ENCODE measurements at places on chromosomes 3 and 15.

GRCh38 chr15:91183596-91183995, 83.5 kb downstream of the SV2B start:
- DNase-seq, result no peak

GRCh38 chr3:190504354-190505125, 9.3 kb upstream of the IL1RAP start:
- DNase-seq, result no peak

DNA sequence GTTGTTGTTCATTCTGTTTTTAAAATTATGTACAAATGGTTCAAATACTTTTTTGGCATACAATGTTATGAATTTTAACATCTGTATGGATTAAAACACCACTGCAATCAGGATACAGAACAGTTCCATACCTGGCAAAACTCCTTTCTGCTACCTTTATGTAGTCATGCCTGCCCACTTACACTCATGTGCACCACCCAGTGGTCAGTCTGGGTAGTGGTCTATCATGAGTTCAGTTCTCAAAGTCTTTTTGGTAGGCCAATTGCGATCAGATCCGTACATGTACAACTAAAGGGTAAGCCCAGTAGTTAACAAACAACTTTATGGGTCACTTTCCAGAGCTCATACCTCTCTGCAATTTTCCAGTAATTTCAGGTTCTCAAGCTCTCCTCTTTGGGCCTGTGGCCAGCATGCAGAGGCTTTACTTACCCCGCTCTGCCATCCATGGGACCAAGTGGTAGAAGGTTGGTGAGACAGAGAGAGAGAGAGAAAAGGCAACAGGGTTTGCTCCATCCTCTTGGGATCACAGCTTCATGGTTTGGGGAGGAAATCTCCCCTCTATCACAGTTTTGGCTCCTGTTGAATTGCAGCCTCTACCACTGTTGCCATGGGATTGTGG, 63.9 kb upstream of the FAM98B start:
- peak; percentile 42 for DNase-seq

- DNase-seq, result no peak
Measured at GRCh38 chr3:15591928-15592327, 9.4 kb downstream of the HACL1 start.

- DNase-seq, result no peak
Measured at GRCh38 chr15:57149196-57149595, 227.1 kb upstream of the CGNL1 start.

- no peak for DNase-seq
Measured at GRCh38 chr3:177601152-177601551, 403.9 kb upstream of the TBL1XR1 start.

GRCh38 chr3:168884353-168884903, 779.1 kb downstream of the MECOM start:
- DNase-seq, result no peak

DNA sequence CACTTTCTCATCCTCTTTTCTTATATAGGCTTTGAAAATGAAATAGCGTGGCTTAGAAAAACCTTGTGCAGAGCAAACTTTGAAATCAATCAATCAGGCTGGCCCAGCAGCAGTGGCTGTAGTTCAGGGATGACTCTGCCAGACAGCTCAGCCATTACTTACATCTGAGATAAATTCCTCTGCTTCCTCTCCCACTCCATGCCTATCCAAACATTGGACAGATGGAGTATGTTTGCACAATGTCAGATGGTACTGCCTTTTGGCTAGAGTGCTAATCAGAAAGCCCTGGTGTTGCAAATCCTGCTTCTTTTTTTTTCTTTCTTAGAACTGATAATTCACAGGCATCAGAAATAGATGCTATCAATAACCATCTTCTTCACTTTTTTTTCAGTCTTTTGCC, 1065.1 kb downstream of the AGBL1 start:
- DNase-seq, result no peak

DNA sequence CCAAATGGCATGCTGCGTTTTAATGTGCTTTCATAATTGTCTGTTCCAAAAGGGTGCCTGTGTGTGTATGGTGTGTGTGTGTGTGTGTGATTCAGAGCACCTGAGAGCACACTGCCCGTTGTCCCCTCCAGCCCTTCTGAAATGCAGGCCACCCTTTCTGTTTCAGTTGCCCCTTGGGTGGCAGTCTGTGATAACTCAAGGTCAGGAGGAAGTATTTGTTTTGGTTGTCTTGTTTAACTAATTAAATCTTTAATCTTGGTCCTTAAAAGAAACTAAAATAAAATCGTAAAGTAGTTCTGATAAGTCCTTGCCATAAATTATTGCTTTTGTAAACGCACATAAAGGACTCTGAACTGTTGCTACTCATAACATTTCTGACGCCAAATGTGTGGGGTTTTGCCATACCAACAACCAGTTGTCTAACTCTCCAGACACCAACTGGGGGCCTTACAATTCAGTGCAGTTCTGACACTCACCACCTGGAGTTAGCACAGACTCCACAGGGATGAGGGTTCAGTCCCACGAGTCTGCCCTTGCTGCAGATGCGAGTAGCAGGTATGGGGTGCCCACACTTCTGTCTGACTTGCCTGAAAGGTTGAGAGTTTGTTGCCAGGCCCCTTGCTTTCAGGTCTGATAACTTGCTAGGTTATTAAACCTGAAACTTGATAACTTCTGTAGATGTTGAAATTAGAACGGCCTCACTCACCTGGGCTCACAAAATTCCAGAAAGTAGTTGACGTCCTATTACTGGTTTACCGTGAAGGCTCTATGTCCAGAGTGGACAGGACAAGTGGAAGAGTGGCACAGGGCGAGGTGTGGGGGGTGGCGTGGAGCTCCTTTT, 157.3 kb downstream of the IGF1R start:
- no peak for DNase-seq

- DNase-seq, result no peak
Measured at GRCh38 chr15:32784581-32784980, 66.8 kb downstream of the GREM1 start.

DNA sequence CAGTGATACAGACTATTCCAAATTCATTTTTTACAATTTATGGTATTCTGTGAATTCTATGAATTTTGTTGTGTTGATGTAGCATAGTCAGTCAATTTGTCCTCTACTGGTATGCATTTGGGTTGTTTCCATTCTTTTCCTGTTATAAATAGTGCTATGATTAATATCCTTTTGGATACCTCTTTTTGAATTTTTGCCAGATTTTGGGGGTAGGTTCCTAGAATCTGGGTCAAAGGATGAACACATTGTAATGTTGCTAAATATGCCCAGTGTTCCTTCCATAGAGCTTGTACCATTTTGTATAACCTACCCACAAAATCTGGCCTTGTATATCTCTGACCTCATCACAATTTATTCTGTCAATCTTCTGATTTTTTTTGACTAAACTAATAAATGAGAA, 44.4 kb upstream of the C3orf38 start:
- DNase-seq, result no peak

GRCh38 chr3:81432456-81432855, 329.0 kb downstream of the GBE1 start:
- no peak for DNase-seq

- no peak for DNase-seq
Measured at GRCh38 chr15:92580521-92580920, 75.1 kb downstream of the FAM174B start.

DNA sequence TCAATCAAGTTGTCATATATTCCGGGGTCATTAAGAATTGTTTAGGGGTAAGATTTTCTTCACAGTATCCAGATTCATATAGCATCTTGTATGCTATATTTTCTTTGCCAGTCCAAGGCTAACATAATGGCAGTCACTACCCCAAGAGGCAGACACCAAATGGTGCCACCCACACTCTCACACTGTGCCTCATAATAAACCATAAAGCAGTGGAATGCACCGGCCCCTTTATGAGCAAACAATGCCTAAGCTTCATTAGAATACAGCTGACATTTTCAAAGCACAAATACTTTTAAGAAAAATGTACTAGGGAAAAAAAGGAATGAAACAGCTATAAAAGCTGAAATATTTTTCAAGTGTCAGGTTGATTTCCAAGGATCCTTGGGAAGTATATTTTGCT, 121.6 kb downstream of the TFDP2 start:
- DNase-seq, result no peak

- no peak for DNase-seq
Measured at GRCh38 chr3:148710665-148711064, 13.0 kb downstream of the AGTR1 start.

DNA sequence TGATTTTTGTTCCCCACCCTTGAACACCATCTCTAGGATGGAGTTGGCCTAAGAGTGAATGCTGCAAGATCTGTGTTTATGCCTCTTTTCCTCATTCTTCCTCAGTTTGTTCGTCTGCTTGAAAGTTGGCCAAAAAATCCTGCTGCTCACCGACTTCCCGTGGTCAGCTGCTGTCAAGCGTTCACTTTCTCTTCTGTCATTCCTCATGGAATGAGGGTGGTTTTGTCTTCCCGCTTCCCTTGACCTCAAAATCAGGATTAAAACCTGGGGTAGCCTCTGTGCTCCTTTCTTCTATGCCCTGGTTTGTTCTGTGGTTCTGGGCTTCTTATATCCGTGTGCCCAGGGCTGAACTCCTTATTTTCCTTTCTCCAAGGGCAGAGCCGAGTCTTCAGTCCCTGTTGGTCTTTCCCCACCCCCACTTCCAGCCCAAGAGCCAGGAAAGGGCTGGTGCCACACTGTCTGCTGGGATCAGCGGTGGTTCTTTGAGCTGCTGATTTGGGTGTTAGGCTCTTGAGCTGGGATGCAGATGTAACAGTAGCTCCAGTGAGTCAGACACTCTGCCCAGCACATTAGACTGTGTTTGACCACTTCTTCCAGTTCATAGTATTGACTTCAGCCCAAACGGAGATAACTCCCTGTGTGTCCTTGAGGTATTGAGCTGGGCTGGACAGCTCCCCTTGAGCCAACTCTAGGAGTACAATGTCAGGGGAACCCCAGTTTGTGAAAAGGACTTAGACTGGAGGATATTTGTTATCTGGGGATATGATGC, 2.3 kb downstream of the SERF2 start:
- no peak for DNase-seq

- no peak for DNase-seq
Measured at GRCh38 chr3:169432708-169433432, 230.6 kb downstream of the MECOM start.

DNA sequence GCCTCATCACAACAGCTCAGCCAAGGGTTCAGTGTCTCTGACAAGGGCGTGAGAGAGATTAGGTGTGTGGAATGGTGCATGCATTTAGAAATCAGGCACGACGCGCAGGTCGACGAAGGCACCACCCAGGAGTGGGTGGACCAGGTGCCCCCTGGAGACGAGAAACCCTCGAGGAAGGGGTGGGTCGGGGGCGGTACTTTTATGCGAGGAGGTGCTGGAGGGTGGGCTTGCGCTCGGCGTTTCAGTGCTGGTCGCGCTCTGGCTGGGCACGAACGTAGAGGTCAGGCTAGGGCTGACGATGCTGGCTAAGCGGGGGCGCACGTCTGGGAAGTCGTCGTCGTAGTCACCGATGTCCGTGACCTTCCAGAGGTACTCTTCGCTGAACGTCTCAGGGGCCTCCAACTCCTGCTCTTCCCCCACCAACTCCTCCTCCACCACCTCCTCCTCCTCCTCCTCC, 393 bp downstream of the ERICH6 start:
- peak; percentile 13 for DNase-seq

GRCh38 chr15:36356978-36357601, 222.3 kb upstream of the CDIN1 start:
- DNase-seq, result no peak

- no peak for DNase-seq
Measured at GRCh38 chr15:73165844-73166243, 113.6 kb downstream of the NEO1 start.
